ENCODE measurements at places on chromosomes 5 and 9.

GRCh38 chr9:21077781-21078180 lies at the start of gene IFNB1:
TSS of gene IFNB1 (minus strand) at chr9:21077942. CDS start at chr9:21077869, 73 bp downstream.
- no peak for DNase-seq

DNA sequence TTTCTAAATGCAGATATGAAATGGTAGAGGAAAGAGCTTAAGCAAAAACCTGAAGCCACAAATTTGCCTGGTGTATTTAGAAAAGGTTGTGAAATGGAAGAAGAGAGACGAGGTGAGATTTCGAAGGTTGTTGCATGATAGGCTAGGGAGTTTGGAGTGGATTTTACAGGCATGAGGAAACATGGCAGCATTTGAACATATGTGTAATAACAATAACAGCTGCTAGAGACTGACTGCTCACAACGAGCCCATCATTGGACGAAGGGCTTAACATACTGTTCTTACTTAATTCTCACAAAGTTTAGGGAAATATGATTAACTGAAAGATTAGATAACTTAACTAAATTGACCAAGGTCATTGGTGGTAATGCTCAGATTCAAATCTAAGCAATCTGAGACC lies 108.1 kb downstream of the JAKMIP2 start:
- no peak for DNase-seq

- DNase-seq: no peak
These were observed 398.6 kb upstream of the ADAMTSL1 start for GRCh38 chr9:18075253-18075952.

GRCh38 chr5:152864447-152864846 lies 459.4 kb upstream of the NMUR2 start:
- no peak for DNase-seq

DNA sequence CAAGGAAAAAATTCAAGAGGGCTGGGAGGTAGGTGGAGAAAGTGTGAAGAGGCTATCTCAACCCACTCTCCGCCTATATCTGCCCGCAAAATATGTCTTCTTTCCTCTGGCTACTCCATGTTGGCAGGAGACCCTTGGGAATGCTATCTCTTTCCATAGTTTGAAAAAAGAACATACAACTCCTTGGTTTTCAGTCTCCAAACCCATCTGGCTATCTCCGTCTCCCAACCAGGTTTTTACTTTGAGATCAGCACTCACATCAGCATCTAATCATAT lies 109.9 kb upstream of the IFNE start:
- DNase-seq: no peak

GRCh38 chr5:93421987-93422401 lies 159.0 kb downstream of the NR2F1-AS1 start:
- peak; percentile 12 for DNase-seq

GRCh38 chr5:158531860-158532259 lies 567.9 kb downstream of the EBF1 start:
- no peak for DNase-seq

DNA sequence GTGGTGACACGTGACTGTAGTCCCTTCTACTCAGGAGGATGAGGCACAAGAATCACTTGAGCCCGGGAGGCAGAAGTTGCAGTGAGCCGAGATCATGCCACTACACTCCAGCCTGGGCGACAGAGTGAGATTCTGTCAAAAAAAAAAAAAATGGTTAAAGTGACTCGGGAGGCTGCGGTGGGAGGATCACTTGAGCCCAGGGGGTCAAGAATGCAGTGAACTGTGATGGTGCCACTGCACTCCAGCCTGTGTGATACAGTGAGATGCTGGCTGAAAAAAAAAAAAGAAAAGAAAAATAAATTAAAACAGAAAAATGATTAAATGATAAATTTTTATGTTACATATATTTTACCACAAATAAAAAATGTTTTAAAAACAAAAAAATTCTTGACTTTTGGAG lies 51.9 kb downstream of the KLF4 start:
- DNase-seq: no peak

Measured in NCI-H2171 (cell line).